Upper lobe of left lung (tissue), 6 donors: ENCODE measurements at places on chromosomes 11 and 22.

DNA sequence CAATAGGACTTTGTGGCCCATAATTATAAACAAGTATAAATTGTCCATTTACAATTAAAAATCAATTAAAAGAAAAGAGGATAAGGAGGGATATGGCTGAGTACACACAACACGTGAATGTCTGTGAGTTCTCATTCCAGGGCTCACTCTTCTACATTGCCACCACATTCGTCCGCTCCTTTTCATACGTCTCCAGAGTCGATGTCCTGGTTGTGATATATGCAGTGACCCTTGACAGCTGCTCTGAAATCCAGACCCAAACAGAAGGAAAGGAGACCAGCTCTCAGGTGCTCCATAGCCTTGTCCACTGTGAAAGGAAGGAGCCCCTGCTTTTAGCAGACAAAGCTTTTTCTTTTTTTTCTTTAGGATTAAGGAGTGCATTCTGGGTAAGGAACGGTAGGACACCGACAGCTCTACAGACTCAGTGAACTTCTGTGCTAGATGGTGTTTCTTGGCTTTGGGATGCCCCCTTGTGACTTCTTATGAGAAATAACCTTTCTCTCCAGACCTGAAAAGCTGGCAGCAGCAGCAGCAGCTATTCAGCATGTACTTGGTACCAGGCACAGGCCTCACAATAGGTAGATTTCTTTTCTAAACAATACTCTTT is 19.7 kb upstream of the DNAJB13 start:
- DNase-seq, result peak; percentile 24

- no peak for DNase-seq
These were observed 24.8 kb downstream of the CNTF start for GRCh38 chr11:58647141-58647699.

DNA sequence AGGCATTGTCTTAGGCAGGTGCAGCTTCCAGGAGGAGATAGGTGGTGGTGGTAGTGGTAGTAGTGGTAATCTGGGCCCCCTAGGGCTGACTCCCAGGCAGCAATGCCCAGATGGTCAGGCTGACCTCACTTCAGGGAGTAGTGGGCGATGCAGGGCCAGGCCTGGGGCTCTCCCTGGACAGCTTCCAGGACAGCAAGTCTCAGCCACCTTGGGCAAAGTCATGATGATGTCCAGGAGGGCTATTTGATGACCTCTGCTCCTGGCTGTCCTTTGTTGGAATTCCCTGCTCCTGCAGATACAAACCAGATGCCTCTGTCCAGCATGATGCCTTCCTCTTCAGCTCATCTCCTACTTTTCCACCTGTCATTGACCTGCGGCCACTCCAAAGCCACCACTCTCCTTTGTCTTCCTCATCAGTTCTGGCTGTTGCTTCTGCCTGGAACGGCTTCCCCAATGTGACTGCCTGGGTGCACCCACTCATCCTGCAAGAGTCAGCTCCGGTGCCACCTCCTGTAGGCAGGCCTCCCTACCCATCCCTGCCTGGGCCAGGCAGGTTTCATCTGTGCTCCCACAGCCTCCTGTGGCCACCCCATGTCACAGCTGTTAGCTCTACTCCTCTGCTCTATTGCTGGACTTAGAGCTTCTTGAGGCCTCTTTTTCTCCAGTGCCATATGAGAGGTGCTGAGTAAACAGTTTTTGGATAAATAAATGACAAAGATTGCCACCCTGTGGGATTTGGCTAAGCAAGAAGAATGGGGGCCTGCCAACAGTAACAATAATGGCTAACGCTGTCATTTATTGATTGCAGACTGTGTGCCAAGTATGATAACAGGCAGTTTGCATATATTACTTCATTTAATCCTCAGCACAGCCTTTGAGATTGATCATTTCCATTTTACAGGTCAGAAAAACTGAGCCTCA is 172.9 kb upstream of the NECTIN1 start:
- DNase-seq, result no peak

GRCh38 chr11:27812341-27812740 is 112.1 kb upstream of the BDNF start:
- no peak for DNase-seq

DNA sequence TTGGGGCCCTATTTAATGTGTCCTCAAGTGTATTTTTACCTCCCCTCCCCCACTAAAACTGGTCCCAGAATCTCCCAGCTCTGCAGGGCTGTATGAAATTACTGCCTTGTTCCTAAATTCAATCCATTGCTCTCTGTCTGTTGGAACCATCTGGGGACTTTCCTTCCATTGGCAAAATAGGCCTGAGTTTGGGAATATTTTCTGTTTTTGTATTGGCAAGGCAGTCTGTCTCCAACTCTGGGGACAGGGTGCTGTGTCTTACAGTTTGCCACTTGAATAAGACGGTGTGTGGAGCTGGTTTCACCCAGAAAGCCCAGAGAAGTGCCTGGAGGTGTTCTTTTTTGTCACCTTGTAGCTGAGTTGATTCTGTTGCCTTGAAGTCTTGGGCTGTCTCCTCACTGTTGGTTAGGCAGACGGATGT is 1.3 kb downstream of the PACS1 start:
- DNase-seq, result no peak

DNA sequence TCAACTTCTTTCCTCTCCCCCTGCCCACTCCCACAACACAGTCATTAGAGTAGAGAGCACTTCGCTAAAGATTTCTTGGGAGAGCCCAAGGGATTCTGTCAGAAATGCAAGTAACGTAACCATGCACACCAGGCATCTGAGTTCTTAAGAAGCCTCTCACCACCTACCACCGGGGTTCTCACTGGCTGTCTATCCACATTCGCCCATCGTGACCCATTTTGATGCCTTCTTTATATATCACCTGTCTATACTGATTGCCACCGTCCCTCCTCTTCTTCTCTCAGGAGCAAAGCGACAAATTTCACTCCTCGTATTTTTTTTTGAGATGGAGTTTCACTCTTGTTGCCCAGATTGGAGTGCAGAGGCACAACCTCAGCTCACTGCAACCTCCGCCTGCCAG is 23.9 kb upstream of the RASD2 start:
- no peak for DNase-seq

DNA sequence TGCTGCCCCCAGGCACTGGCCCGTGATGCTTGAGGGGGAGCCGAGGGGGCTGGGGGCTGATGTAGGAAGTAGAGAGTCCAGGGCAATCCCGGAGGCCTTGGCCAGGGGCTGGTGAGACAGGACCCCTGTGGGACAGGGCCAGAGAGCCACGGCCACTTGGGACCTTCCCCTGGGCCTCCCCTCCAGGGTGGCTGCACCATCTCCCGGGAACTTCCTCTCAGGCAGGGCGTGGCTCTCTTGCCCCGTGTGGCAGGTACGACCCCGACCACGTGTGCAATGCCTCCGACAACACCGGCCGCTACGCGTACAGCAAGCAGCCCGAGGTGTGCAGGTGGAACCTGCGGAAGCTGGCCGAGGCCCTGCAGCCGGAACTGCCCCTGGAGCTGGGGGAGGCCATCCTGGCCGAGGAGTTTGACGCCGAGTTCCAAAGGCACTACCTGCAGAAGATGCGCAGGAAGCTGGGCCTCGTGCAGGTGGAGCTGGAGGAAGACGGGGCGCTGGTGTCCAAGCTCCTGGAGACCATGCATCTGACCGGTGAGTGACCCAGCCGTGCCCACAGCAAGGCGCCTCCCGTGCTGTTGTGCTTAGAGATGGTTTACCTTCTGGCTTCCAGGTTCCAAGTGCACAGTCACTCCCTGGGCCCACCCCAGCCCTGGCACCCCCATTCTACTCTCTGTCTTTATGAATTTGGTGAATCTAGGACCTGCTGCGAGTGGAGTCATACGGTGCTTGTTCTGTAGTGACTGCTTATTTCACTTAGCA is 9.7 kb downstream of the SELENOO start:
- peak; percentile 80 for DNase-seq

GRCh38 chr22:30143265-30143664 is 63.0 kb downstream of the HORMAD2 start:
- DNase-seq, result no peak

- no peak for DNase-seq
These were observed 415.9 kb downstream of the TBC1D22A start for GRCh38 chr22:47178339-47178738.

DNA sequence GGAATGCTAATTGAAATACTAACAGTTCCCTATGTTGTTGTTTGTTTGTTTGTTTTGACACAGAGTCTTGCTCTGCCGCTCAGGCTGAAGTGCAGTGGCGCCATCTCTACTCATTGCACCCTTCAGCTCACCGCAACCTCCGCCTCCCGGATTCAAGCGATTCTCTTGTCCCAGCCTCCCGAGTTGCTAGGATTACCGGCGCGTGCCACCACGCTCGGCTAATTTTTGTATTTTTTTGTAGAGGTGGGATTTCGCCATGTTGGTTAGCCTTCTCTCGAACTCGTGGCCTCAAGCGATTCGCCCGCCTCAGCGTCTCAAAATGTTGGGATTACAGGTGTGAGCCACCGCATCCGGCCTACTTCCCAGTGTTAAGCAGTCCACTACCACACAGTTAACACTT is 42.0 kb downstream of the OR4D9 start:
- no peak for DNase-seq

GRCh38 chr11:93767018-93767417 is 17.1 kb upstream of the MED17 start:
- DNase-seq, result no peak

DNA sequence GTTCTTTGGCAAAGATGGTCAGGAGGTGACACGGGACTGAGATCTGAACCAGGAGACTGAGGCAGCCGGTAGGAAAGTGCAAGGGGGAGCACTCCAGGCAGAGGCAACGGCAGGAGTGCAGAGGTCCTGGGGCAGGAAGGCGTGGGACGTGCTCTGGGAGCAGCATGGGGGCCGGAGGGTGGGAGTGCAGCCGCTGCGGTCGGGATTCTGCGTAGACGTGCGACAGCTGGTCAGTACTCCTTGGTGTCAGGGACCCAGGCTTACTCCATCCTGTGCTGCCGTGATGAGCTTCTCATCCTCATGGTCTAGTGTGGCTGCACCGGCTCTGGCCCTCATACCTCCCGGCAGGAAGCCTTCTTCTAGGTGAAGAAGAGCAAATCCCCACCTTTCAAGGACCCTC is 16.9 kb upstream of the TRMU start:
- DNase-seq, result no peak

- no peak for DNase-seq
These were observed 12.3 kb upstream of the TUB start for GRCh38 chr11:8068605-8069221.

- no peak for DNase-seq
These were observed 34.0 kb upstream of the TMEM123 start for GRCh38 chr11:102486584-102486983.

- DNase-seq, result no peak
These were observed 14.4 kb downstream of the BCL9L start for GRCh38 chr11:118911113-118911879.

DNA sequence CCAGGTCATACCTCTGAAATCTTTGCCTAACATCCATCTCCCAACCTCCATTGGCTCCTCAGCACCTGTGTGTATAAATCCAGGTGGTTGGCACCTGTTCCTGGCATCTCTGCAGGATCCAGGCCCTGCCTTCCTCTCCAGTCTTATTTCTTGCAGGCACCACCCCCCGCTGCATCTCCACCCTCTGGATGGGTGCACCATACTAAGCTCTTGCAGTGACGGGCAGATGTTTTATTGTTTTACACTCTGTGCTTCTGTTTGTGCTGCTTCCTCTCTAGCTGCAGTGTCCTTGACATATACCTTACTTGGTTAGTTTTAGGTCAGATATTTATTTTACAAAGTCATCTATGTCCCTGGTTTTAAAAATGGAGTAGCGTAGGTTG is 102.6 kb downstream of the TBC1D22A start:
- DNase-seq, result no peak

DNA sequence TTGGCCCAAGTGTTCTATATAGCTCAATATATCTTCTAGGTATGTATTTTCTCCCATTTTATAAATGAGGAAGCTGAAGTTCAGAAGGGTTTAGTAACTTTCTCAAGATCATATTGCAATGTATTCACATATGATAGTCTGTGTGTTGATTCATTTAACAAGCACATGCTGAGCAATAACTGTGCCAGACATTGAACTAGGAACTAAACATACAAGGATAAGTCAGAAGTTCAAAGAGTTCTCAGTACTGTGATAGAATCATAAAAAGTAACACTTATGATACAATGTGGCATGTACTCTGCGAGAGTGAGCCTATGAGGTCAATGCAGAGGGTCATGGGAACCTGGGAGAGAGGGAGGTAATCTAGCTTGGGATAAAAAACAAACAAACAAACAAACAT is 1082.2 kb upstream of the TENM4 start:
- DNase-seq, result no peak

DNA sequence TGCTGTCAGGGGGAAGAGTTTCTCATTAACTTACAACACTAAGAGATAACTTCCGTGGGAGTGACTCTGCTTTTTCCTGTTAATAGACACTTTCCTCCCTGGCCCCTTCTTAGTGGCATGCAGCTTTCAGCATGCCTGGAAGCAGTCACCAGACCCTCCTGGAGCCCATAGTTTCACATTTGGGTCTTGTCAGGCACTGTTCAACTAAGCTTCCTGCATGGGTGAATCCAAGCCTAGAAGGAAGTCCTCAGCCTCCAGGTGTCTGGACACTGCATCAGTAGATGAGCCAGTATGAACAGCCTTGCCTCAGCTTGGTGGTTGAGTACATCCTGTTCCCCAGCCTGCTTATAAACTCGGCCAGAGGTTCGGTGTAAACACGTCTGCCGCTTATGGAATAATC is 68.1 kb downstream of the PPP6R3 start:
- DNase-seq, result peak; percentile 48

- peak; percentile 11 for DNase-seq
These were observed 259.1 kb downstream of the TBC1D22A start for GRCh38 chr22:47021371-47022074.

DNA sequence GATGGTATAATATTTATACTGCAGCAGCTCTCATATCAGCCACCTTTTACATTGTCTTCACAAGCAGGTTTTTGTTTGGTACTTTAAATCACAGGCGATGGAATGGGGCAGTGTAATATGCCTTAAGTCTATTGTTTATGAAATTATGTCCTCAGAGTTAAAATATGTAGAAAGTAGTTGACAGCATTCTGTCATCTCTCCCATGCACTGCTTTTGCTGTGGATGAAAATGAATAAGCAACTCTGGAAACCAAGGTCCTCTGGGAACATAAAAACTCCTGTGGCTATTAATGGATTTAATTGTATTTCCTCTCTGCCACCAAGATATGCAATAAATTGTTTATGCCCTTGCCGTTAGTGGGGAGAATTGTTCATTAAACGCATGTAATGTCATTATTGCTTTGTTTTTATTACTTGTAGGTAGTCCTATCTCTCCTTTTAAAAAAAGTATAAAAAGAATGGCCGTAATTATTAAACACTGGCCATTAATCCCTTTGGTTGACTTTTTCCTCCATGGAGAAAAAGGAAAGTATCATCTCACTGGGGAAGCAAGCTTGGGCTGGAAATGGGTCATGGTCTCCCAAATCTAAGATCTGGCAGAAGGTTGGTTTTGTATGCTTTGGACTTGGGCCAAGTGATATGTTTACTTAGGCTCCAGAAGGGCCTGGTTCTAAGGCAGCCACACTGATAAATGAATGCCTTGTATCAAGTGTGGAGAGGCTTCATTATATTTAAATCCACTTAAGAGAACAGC is 13.1 kb downstream of the PACS1 start:
- DNase-seq, result no peak
